ENCODE measurements at places on chromosomes 1 and 21.

GRCh38 chr1:158393476-158393875 lies 5.8 kb downstream of the OR10T2 start:
- no peak for DNase-seq

GRCh38 chr1:32783851-32784250 lies 33.3 kb downstream of the YARS1 start:
- no peak for DNase-seq

DNA sequence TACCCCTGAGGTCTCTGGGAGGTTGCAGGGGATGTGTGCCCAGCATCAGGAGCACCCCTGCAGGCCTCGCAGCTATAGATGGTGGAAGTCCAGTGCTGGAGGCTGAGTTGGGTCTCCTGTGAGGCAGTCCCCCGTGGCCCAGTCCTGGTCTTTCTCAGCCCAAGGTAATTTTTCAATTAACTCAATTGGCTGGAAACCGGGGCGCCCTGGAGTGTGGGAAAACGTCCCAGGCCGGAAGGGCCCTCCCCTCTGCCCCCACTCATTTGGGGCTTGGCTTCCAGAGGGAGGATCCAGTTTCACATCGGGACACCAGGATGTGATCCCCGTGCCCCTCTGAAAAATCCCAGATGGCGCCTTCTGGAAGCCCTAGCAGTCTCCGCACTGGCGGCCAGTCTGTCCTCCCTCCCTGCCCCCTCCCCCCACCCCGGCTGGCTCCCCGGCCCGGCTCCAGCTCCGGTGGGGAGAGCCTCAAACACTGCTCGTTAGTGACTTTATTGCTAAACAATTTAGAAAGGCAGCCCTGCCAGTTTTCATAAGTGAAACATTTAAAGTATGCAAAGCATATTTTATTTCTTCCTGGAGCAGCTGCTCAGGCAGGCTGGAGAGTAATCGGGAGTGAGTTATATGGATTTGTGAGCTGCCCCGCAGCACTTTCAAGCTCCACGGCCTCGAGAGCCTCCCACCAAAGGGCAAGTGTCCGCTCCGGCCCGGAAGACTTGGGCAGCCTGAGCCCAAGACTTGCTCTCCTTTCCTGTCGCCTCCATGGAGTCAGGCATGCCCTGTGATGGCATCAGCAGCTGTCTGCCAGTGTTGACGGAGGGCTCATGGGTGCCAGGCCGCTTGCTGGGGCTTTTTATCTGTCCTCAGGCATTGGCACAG lies 208.2 kb upstream of the TMEM51 start:
- no peak for DNase-seq

- DNase-seq: no peak
Observed at GRCh38 chr1:222009105-222009730, 267.3 kb upstream of the DUSP10 start.

DNA sequence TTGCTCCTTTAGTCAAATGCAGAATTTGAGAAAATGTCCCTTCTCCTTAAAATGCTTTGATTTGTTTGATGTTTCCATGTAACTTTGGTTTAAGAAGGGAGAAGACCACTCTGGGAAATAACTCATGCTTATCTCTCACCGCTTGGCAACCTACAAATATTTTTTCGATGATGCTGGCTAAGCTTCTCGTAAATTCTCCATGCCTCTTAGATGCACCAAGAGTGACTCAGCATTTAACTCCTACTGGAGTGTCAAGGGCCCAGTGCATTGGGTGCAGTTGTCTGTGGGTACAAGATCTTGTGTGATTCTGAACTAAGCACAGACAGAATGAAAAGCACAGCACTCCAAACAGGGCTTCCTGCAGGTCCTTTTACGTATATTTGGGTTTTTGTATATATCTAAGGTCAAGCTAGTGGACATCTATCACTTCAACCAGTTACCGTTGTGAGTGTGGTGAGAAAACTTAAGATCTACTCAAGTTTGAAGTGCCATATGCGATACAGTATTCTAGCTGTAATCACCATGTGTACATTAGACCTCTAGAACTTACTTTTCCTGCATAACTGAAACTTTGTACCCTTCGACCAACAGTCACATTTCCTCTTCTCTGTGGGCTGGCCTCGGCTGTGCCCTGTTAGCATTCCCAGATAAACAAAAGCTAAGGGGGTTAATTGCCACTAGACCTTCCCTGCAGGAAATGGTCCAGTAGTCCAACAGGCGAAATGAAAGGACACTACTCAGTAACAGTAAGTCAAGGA lies 55.8 kb downstream of the COL18A1 start:
- no peak for DNase-seq

DNA sequence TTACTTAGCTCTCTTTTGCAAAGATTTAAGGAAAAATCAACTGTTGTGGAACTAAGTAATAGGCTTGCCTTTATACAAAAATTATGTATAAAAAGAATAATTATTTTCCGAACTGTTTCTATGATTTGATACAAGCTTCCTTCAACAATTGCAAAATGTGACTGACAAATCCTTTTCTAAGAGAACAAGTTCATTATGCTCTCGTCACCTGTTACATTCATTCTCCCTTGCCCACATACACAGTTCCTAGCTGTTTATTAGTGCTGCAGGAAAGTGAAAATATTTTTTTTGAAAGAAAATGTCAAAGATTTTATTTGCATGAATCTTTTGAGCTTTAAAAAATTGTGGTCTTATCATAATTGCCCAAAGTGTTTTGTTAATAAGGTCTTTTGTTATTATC lies 466.2 kb downstream of the USP25 start:
- DNase-seq: no peak

GRCh38 chr1:113686891-113687618 lies 72.2 kb downstream of the PHTF1 start:
- no peak for DNase-seq

- no peak for DNase-seq
Observed at GRCh38 chr1:94081566-94082344, 39.2 kb downstream of the ABCA4 start.

DNA sequence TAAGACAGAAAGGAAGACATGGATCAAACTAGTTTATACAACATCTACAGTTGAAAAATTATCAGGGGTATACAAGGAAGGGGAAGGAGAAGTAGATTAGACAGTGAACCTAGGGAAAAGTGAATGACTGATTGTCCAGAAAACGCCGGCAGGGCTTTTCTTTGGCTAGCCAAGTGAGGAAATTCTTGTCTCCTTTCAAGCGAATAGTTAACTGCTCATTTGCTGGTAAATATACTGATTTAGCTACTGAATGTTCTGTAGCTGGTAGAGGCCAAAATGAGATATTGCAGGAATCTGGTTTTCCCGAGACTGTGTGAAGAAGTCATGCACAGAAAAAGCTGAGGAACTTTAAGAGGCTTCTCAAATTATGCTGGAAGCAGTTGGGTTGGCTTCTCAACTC lies 128.5 kb upstream of the ZNHIT6 start:
- DNase-seq: no peak

- no peak for DNase-seq
Observed at GRCh38 chr1:113415310-113416070, 25.2 kb downstream of the MAGI3 start.

DNA sequence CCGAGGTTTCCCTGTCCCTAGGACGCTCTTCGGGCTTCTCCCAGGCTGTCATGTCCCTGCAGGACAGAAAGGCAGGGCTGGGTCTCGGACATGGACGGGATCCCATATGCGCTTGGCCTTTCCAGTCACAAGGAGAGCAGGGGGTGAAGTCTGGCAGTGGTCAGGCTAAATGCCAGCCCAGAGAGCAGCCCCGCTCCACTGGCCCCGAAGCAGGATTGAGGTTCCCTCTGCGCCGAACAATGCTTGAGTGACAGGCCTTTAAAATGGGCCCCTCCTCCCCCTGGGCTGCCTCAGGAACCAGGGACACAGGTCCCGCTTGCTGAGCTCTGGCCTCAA lies 12.7 kb downstream of the DRAXIN start:
- DNase-seq: no peak

DNA sequence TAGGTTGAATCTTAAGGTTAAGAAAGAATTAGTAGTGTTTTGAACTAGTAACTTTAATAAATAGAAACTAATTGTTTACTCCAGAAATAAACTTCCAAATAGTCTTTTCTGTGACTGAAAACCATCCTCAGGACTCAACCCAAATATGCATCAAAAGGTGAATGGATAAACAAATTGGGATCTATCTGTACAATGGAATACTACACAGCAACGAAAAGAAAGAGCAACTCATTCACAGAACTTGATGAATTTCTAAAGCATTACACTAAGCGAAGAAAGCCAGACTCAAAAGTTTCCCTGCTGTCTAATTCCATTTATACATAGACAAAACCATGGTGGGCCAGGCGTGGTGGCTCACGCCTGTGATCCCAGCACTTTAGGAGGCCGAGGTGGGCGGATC lies 25.0 kb downstream of the HEYL start:
- no peak for DNase-seq

DNA sequence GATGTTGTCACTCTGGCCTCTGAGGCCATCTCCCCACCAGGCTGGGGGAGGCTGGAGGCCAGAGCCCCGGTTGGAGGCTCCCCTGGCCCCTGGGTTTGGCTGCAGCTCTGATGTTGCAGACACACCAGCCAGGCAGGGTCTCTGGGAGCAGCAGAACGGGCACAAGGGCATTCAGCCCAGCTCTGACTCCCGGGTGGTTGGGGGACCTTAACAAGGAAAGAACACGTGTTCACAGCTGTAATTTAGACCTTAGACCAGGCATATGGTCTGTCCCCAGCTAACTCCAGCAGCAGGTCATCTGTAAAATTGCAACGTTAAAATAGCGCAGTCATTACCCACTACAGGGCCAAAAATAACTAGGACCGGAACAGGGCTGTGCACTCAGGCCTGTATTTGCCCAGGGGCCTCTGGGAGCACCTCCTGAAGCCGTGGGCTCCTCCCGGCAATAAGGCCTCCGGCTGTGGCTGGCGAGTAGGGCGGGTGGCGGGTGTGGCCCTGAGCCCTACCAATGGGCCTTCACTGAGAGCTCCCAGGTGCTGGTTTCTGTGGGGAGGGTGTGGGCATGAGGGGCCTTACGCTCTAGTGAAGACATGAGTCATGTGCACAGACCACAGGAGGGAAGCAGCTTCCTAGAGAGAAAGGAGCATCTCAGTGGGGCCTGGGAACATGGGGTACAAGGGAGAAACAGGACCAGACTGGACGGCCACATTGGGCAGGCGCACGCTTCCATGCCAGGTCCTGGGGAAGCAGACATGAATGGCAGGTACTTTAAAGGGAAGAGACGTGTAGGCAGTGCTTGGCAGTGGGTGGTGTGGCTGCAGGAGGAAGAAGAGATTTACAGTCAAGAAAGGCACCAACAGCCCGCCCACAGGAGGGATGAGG lies 6.1 kb downstream of the LDLRAP1 start:
- no peak for DNase-seq

- peak; percentile 27 for DNase-seq
Observed at GRCh38 chr1:161725908-161726472, 4.6 kb downstream of the FCRLB start.

- no peak for DNase-seq
Observed at GRCh38 chr1:75275631-75276030, 141.4 kb downstream of the LHX8 start.

- DNase-seq: no peak
Observed at GRCh38 chr21:24290151-24290833, 1317.0 kb downstream of the MRPL39 start.

DNA sequence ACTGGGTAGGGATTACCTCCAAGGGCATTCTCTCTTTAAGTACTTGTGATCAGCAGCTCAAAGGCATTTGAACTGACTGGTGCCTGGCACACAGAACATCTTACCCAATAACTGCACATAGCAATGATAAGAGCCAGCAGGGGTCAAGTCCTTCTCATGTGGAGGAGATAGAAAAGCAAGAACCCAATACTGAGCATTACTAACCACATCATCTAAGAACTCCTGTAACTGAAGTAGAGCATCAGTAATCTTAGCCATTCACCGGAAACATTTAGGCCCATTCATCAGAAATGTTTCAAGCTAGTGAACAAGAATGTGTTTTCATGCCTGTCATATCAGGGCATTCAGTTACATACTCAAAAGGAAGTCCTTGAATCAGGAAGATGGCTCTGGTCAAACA lies 33.6 kb upstream of the THEM4 start:
- no peak for DNase-seq

- DNase-seq: no peak
Observed at GRCh38 chr21:42534421-42535378, 21.0 kb downstream of the SLC37A1 start.

Data from hypothalamus (tissue), 51 donors.